H9 (cell line): ENCODE measurements at places on chromosomes 4 and X.

- no peak for DNase-seq
- H3K27ac ChIP-seq, result no peak overlapping the region
- H3K4me3 ChIP-seq, result no peak overlapping the region
- peaks cover 3% of the 10 kb centered on the region; the same call in 1 of the 2 replicates for H3K36me3 ChIP-seq
These were observed 176.2 kb downstream of the ADGRL3 start for GRCh38 chr4:61376301-61376700.

- H3K4me3 ChIP-seq, result no peak overlapping the region
- H3K27ac ChIP-seq, result no peak overlapping the region
- H3K4me1 ChIP-seq, result no peaks in the 10 kb centered on the region; the same call in 1 of the 2 replicates
- DNase-seq, result no peak
These were observed 128.7 kb downstream of the MID1IP1 start for GRCh38 chrX:38929966-38930421.

DNA sequence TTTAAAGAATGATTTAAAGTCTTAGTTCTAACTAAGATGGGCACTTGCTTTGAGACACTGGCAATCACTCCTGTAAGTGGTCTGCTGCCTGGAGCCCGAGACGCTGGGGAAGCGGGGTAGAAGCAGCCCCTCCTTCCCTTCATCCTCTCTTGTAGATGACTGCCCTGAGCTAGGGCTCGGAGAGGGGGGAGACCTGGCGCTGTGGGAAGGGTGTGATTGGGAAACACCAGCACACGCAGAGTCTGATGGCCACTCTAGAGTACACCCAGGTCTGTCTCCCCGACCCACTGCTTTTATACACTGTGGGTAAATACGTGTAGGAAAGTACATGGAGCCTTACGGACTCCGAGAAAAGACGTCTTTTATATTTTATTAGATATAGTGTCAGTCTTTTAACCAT, 24.0 kb downstream of the LRP2BP start:
- H3K4me3 ChIP-seq, result no peak overlapping the region
- no peaks in the 10 kb centered on the region; the same call in 1 of the 2 replicates for H3K4me1 ChIP-seq
- H3K36me3 ChIP-seq, result 0 out of 3 replicates have a peak, but pooled peaks cover 1% of the 10 kb centered on the region
- DNase-seq, result no peak
- H3K27ac ChIP-seq, result no peak overlapping the region
- H3K27me3 ChIP-seq, result no peaks in the 10 kb centered on the region

GRCh38 chr4:112284166-112284565, 1.5 kb downstream of the TIFA start:
- H3K4me1 ChIP-seq, result no peaks in the 10 kb centered on the region
- DNase-seq, result no peak
- peaks cover 4% of the 10 kb centered on the region for H3K36me3 ChIP-seq
- H3K4me3 ChIP-seq, result peak overlapping the region; percentile 12; the same call in 1 of the 2 replicates

- H3K4me1 ChIP-seq, result no peaks in the 10 kb centered on the region
- H3K4me3 ChIP-seq, result no peak overlapping the region
- no peaks in the 10 kb centered on the region for H3K27me3 ChIP-seq
- DNase-seq, result no peak
- H3K27ac ChIP-seq, result no peak overlapping the region
These were observed 92.0 kb downstream of the GATB start for GRCh38 chr4:151668689-151669402.

GRCh38 chr4:52957835-52958631, 95.9 kb downstream of the RASL11B start:
- no peaks in the 10 kb centered on the region for H3K36me3 ChIP-seq
- no peaks in the 10 kb centered on the region; the same call in 1 of the 2 replicates for H3K4me1 ChIP-seq
- no peak overlapping the region for H3K27ac ChIP-seq
- no peaks in the 10 kb centered on the region for H3K27me3 ChIP-seq

- no peak overlapping the region for H3K4me3 ChIP-seq
- no peak overlapping the region for H3K27ac ChIP-seq
- H3K36me3 ChIP-seq, result peaks cover 12% of the 10 kb centered on the region
- DNase-seq, result no peak
- H3K27me3 ChIP-seq, result no peaks in the 10 kb centered on the region
- peaks cover 3% of the 10 kb centered on the region; the same call in 1 of the 2 replicates for H3K4me1 ChIP-seq
These were observed 15.6 kb downstream of the MAEA start for GRCh38 chr4:1305261-1305711.

DNA sequence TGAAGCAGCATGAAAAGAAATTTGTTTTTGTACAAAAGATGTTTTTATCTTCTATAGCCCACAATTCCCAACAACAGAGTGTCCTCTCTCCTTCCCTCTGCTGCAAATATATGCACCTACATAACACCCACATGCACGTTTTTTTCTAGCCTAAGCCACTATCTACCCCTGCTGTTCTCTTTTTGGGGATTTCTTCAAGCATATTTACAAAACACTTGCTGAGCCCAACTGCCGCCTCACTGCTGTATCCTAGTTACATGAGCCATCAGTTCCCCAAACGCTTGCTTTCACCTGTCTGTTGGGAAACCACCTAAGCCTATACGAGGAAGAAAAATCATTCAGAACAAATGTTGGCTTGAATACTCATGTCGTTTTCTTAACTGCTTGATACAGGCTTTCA, 127.2 kb downstream of the CHRNA9 start:
- no peaks in the 10 kb centered on the region for H3K27me3 ChIP-seq
- no peak overlapping the region for H3K4me3 ChIP-seq
- H3K27ac ChIP-seq, result no peak overlapping the region
- peaks cover 25% of the 10 kb centered on the region for H3K36me3 ChIP-seq
- no peak for DNase-seq

DNA sequence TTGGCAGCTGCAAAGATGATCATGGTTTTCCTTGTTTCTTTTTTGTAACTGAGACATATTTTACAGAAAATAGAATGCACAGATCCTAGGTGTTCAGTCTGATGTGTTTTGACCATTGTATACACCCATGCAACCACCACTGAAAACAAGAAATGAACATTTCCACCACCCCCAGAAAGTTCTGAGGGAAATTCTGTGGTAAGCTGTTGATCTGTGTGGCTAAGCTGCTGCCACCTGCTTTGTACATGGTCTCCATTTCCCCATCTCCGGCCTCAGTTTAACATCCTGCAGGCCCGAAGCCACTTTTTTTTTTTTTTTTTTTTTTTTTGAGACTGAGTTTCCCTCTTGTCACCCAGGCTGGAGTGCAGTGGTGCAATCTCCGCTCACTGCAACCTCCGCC, 65.3 kb downstream of the NYX start:
- no peak overlapping the region for H3K27ac ChIP-seq
- H3K36me3 ChIP-seq, result no peaks in the 10 kb centered on the region
- no peaks in the 10 kb centered on the region for H3K27me3 ChIP-seq
- H3K4me3 ChIP-seq, result no peak overlapping the region
- H3K4me1 ChIP-seq, result peaks cover 3% of the 10 kb centered on the region; the same call in 1 of the 2 replicates

DNA sequence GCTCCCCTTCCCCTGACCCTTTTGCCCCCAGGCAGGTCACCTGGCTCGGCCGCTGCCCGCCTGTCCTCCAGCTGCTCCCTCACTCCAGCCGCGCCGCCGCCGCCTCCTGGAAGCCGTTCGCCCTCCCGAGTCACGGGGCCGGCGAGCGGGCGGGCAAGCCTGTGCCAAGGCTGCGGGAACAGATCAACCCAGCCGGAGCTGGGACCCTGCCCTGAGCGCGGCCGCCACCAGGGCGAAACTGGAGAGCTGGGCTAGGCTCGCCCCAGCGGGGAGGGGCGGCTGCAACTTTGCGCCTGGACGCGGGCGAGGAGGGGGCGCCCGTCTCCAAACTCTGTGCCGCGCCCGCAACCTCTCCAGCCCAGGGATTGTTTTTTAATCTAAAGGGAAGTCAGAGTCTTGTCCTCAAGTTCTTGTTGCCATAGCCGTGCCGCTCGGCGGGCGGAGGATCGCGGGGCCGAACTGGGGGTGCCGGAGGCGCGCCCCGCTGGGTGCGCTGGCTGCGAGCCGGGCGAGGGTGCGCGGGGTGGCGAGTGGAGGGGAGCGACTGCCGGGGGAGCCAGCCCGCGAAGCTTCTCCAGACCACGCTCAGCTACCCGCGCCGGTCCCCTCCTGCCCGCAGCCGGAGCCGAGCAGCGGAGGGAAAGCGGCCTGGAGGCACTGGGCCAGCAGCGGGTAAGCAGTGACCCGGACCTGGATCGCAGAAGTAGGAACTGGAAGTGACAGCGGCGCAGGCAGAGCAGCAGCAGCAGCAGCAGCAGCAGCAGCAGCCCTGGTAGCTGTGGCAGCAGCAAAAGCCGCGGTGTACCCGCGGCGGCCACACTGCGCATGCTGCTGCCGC, 13.4 kb downstream of the ARHGEF6 start:
- DNase-seq, result peak; percentile 66
- H3K27ac ChIP-seq, result no peak overlapping the region
- no peaks in the 10 kb centered on the region for H3K36me3 ChIP-seq
- peak overlapping the region; percentile 78 for H3K4me3 ChIP-seq
- H3K27me3 ChIP-seq, result no peaks in the 10 kb centered on the region

- no peak overlapping the region for H3K27ac ChIP-seq
- H3K27me3 ChIP-seq, result no peaks in the 10 kb centered on the region
- no peak overlapping the region for H3K4me3 ChIP-seq
- no peaks in the 10 kb centered on the region; the same call in 2 of the 3 replicates for H3K36me3 ChIP-seq
- no peaks in the 10 kb centered on the region for H3K4me1 ChIP-seq
These were observed 24.9 kb upstream of the HGFAC start for GRCh38 chr4:3416821-3417221.

- H3K27ac ChIP-seq, result no peak overlapping the region
- H3K4me3 ChIP-seq, result no peak overlapping the region
- no peak for DNase-seq
These were observed 245.8 kb downstream of the FBXO8 start for GRCh38 chr4:174037631-174038030.

DNA sequence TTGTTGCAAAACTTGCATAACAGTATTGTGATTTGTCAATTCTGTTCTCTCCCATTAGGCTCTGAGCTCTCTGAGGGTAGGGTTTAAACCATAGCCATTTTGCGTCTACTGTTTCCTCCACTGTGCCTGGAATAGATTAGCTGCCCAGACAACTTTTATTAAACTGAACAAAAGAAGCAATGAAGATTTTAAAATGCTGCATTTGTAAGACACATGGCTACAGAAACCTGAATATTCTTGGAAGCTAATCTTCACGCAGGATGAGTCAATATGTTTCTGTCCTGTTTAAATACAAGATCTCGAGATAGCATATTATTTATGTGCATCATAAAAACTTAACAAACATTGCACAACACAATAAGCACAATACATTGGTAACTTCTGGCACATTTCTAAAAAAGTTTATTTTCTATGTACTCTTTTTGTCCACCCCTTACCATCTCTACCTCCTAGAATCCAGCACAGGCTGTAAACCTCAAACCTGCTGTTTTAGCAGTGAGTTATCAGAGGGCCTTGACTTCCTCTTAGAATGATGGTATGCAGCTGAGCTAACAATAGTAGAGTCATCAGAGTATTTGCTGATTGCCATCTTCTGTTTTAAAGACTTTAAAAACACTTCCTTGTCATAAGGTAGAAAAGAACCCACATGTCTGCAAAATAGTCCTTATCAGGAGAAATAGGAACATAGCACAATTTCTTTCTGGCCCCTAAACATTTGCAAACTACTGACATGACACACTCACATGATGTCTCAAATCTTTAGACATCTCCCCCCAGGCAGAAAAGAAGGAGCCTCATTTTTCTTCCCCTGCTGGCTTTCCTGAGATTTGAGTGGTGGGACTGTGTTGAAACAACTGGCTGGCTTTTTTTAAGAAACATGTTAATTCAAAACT, 10.6 kb upstream of the CCNG2 start:
- H3K27me3 ChIP-seq, result no peaks in the 10 kb centered on the region

GRCh38 chr4:8910822-8911315, 39.2 kb upstream of the HMX1 start:
- no peaks in the 10 kb centered on the region for H3K36me3 ChIP-seq
- peak; percentile 25 for DNase-seq
- H3K27ac ChIP-seq, result no peak overlapping the region
- H3K4me1 ChIP-seq, result no peaks in the 10 kb centered on the region
- H3K27me3 ChIP-seq, result no peaks in the 10 kb centered on the region
- H3K4me3 ChIP-seq, result no peak overlapping the region

DNA sequence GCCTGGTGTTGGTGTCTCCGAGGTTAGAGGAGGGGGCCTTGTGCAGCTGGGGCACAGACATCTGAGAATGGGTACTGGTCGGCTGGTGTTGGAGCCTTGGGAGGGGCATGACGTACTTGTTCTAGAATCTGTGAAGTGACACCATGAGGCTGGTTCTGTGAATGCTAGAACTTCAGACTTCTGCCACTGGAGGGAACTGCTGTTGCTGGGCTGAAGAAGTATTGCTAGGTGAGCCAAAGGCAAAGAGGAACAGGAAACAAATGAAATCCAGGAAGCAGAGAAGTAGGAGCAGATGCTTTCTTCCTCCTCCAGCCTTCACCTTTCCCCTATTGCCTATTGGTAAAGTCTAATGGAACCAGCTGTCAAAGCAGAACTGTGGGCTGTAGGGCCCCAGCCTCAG, 120.9 kb upstream of the DDIT4L start:
- no peaks in the 10 kb centered on the region for H3K4me1 ChIP-seq
- H3K4me3 ChIP-seq, result no peak overlapping the region
- no peaks in the 10 kb centered on the region for H3K27me3 ChIP-seq
- peak; percentile 39 for DNase-seq
- H3K27ac ChIP-seq, result no peak overlapping the region
- H3K36me3 ChIP-seq, result no peaks in the 10 kb centered on the region

GRCh38 chr4:81085291-81085690, 54.8 kb downstream of the BMP3 start:
- no peak for DNase-seq
- no peaks in the 10 kb centered on the region for H3K4me1 ChIP-seq
- H3K36me3 ChIP-seq, result peaks cover 12% of the 10 kb centered on the region; the same call in 2 of the 3 replicates
- H3K27ac ChIP-seq, result no peak overlapping the region

DNA sequence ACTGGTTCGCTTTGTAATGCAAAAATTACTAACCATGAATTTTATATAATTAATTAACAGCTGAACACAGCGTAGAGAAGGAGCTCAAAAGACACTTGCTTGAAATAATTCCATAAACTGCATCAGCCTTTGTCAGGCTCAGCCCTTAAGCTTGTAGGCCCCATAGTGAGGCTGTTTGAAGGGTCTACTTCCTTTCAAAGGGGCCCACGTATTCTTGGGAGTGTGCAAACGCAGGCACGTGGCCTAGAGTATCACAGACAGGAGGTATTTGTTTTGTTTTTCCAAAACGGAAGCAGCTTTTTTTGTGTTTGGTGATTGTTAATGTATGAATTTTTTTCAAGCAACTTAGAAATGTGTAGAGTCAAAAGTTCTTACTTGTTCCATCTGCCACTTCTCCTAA, 25.6 kb upstream of the EGF start:
- H3K27me3 ChIP-seq, result no peaks in the 10 kb centered on the region
- no peak for DNase-seq
- no peak overlapping the region for H3K27ac ChIP-seq
- no peaks in the 10 kb centered on the region for H3K36me3 ChIP-seq

- no peaks in the 10 kb centered on the region for H3K27me3 ChIP-seq
- no peak overlapping the region for H3K27ac ChIP-seq
- peak; percentile 35 for DNase-seq
- no peak overlapping the region for H3K4me3 ChIP-seq
These were observed 123.4 kb downstream of the ASB9 start for GRCh38 chrX:15146515-15146914.

GRCh38 chrX:119158226-119158625, 30.6 kb upstream of the KIAA1210 start:
- H3K4me1 ChIP-seq, result no peaks in the 10 kb centered on the region
- no peaks in the 10 kb centered on the region for H3K36me3 ChIP-seq
- no peak for DNase-seq
- no peaks in the 10 kb centered on the region for H3K27me3 ChIP-seq
